ENCODE measurements at places on chromosomes 2 and 18. TPM values are rescaled to one million over a fixed set of nuclear protein-coding genes. Genes with fewer than 3 reads are reported as not detected.

CD226 gene
- total RNA-seq, result 0.32 TPM

UGT1A1 gene
- total RNA-seq, result not detected

PRKCE gene
- total RNA-seq, result 70.9 TPM

CFC1 gene
- total RNA-seq, result not detected

SETBP1 gene
- total RNA-seq, result 2.5 TPM

ERICH2 gene
- not detected for total RNA-seq

LYG2 gene
- total RNA-seq, result not detected

VRK2 gene
- 29.1 TPM for total RNA-seq

DNPEP gene
- 51.7 TPM for total RNA-seq

TMEM198 gene
- total RNA-seq, result not detected

POMC gene
- total RNA-seq, result 0.76 TPM

IL37 gene
- not detected for total RNA-seq

SGPP2 gene
- not detected for total RNA-seq

SFTPB gene
- total RNA-seq, result not detected

SLC4A3 gene
- total RNA-seq, result 0.25 TPM

CFAP53 gene
- 0.31 TPM for total RNA-seq

SERPINB13 gene
- not detected for total RNA-seq

All from bladder microvascular endothelial cell (primary cell).